ENCODE measurements at places on chromosomes 6 and 20.

GRCh38 chr20:58215116-58215515 lies 13.3 kb downstream of the ANKRD60 start:
- no peak for DNase-seq

- DNase-seq = no peak
Measured at GRCh38 chr6:163808231-163808630, 393.7 kb downstream of the QKI start.

DNA sequence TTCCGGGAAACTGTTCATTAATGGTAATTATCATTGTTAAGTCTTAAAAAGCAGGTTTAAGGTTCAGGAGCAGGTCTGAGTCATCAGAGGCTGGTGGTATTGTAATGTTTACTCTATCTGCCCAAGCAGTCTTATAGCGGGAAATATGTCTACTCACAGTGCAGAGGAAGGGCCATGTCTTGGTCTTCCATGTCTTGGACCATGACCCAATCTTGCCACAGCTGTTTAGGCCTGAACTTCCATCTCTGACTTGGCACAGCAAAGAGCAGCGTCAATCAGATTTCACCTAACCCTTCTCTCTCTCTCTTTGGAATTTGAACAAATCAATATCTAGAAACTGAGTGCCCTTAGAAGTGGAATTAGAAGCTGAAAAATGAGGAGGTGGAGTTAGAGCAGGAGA lies 25.8 kb downstream of the SLC2A12 start:
- DNase-seq = no peak

- DNase-seq = no peak
Measured at GRCh38 chr6:111573892-111574797, 31.5 kb downstream of the TRAF3IP2 start.

DNA sequence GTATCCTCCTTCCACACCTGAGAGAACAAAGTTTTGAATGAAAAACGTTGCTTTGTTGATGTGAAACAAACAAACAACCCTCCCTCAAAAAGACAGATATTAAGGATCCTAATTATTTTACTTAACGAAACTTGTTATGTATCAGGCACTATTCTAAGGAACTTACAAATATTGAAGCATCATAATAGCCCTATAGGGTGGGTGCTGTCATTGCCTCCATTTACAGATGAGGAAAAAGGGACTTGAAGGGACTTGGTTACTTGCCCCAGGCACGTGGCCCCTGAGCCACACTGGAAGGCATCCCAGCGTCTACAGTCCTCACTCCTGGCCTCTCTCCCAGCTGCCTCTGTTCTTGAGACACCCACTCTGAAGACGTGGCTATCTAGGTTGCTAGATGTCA lies 20.2 kb upstream of the OLIG3 start:
- DNase-seq = no peak

DNA sequence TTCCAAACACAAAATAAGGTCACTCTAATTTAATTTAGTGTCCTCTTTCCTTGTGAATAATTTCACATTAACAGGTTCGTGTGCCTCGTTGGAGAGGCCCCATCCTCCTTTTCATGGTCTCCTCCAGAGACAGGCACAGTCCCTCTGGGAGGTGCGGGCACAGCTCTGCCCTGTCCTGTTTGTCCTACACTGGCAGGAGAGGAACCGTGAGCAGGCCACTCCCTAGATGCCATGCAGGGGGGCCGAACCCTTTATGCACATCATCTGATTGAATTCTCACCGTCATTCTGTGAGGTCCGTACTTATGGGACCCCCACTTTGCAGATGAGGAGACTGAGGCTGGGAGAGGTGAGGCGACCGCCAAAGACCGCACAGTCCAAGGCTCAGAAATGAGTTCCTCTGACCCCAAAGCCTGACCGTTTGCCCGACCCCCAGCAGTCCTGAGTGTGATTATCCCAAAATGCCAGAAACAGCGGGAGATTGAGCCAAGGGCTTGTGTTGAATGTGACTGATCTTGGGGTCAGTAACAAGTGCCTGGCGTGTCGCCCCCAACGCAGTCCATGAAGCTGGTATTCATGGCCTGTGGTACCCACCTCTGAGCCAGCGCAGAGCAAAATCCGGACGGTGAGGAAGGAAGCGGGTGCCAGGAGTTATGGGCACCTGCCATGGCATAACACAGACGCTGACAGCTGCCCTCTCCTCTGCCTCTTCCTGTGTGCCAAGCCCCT lies 43.5 kb downstream of the PMEPA1 start:
- DNase-seq = no peak

DNA sequence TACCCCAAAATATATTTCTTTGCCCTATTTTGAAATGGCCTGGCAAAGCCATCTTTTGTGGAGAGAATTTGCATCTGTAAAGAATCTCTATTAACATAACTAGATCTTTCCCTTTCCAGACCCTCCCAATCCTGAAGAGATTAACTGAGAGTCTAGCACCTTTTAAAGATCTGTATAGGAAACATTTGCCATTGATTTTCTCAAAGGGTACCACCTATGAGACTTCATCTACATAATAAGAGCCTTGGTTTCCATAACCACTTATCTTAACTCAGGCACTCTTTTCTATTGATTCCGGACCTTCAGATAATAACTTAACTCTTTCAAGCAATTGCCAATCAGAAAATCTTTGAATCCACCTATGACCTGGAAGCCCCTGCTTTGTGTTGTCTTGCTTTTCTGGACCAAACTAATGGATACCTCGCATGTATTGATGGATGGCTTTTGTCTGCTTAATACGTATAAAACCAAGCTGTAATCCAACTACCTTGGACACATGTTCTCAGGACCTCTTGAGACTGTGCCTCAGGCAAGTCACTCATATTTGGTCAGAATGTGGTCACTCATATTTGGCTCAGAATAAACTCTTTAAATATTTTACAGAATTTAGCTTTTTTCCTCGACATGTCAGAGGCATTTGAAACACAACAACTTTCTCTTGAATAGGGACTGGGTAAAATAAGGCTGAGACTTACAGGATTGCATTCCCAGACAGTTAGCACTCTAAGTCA lies 31.4 kb downstream of the SLC22A2 start:
- DNase-seq = no peak

GRCh38 chr6:22435151-22435550 lies 134.2 kb upstream of the HDGFL1 start:
- no peak for DNase-seq

DNA sequence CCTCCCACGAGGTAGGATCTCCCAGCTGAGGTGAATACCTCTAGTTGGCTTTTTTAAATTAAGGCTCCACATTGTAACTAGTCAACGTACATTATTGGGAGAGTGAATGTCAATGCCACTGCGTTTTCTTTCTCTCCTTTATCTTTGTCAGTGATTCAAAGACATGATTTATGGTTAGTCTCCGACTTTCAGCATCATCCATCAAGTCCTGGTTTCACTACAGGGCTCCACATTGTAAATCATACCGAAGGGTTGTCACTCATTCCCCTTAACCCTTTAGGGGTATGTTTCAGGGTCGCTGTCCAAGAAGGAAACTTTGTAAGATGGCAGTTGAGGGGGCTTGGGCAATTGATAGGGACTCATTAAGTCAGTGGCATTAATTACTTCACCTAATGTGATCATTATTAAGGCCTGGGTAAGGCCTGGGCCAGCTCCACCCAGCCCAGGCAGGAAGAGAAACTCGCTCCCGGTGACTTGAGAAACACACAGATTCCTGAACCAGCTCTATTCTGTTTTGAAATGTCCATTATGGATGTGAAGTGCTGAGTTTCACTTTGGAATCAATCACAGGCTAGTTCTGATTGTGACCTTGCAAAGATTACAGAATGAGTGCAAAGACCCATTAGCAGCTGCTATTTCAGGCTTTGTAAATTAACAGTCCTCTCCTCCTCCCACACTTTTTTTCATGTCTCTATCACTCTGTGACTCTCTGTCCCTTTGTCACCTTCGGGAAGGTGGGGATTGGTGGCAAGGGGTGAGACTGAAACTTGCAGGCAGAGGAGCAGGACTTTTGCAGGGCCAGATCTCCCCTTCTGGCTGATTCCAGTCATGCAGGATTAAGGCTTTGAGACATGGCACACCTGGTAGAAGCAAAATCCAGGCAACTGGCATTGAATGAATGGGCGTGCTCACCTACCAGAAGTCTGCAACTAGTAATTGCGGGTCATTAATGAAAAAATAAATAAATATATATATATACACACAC lies 222.4 kb downstream of the TSHZ2 start:
- DNase-seq = no peak

GRCh38 chr20:48898210-48898609 lies 23.3 kb upstream of the ARFGEF2 start:
- no peak for DNase-seq

DNA sequence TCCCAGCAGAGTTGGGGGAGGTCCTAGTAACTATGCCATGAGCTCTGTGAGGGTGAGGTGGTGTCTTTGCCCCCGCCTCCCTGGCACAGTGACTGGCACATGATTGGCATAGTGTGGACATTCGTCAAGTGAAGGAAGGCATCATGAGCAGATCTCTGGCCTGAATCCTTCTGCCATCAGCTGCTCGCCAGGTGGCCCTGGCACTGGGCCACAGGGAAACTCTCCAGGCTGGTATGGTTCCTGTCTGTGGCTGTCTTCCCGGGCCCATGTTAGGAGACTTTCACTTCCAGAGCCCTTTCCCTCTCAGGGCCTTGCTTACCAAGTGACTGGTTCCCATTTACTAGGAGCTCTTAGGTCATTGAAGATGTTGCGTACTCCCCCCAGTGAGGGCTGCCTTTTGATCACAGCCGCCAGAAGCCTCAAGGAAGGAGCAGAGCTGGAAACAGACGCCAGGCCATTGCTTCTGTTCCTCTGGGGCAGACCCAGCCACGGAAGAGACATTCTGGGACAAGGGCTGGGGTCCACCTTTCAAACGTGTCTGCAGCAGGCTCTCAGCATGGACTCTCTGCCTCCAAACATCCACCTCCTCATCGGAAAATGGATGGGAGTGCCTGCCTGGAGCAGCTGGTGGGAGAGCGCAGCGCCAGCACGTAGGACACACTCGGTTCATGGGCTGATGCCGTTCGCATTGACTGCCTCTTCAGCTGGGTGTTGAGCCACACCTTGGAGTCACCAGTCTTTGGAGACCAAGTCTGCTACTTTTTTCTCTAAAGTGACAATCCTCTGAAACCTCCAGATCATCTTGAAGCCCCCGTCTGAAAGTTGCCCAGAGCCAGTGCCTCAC lies 67.2 kb downstream of the PTPN1 start:
- DNase-seq = peak; percentile 86

- no peak for DNase-seq
Measured at GRCh38 chr6:71250099-71250602, 38.5 kb upstream of the OGFRL1 start.

DNA sequence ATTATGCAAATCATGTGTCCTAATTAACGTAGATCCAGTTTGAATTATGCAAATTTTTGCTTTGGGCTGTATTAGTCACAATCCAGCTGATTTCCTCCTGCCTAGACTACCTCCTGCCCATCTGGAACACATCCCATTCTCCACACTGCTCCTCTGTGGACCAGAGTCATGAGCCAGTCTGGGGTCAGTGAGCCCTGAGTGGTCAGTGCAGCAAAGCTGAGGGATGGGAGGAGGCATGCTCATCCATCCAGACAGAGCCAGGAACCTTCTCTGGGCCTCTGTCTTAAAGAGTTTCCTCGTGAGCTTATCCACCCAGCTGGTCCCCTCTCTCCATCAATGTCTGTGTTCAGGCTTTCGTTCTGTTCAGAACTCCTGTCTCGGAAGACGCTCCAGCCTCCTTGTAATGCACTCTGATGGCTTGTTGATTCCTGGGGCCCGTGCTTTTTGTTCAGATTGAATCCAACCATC lies 747.8 kb downstream of the PTPRT start:
- no peak for DNase-seq

GRCh38 chr6:4914420-4915159 lies 89.2 kb downstream of the RPP40 start:
- no peak for DNase-seq

DNA sequence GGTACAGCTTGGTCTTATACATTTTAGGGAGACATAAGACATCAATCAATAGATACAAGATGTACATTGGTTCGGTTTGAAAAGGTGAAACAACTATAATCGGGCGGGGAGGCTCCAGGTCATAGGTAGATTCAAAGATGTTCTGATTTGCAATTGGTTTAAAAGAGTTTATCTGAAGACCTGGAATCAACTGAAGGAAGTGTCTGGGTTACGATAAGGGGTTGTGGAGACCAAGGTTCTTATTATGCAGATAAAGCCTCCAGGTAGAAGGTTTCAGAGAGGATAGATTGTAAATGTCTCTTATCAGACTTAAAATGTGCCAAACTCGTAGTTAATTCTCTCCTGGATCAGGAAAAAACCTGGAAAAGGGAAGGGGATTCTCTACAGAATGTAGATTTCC lies 5.9 kb upstream of the SERPINB6 start:
- no peak for DNase-seq

DNA sequence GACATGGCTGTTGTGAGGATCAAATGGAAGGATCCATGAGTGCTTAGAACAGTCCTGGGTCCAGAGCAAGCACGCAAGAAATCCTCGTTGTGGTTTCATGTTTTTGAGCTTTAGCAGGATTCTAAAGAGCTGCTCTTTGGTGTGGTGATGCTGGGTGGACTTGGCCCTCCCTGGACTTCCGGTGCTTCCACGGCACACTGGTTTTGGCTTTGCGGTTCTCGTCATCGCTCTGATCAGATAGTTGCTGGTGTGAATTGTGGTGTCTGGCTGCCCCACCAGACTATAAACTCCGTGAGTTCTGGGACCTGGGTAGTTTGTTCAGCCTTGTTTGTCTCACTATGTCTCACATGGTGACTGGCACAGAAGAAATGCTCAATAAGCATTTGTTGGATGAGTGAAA lies 3.3 kb downstream of the HNF4A start:
- DNase-seq = no peak

GRCh38 chr6:67736161-67736560 lies 898.9 kb upstream of the ADGRB3 start:
- DNase-seq = no peak

DNA sequence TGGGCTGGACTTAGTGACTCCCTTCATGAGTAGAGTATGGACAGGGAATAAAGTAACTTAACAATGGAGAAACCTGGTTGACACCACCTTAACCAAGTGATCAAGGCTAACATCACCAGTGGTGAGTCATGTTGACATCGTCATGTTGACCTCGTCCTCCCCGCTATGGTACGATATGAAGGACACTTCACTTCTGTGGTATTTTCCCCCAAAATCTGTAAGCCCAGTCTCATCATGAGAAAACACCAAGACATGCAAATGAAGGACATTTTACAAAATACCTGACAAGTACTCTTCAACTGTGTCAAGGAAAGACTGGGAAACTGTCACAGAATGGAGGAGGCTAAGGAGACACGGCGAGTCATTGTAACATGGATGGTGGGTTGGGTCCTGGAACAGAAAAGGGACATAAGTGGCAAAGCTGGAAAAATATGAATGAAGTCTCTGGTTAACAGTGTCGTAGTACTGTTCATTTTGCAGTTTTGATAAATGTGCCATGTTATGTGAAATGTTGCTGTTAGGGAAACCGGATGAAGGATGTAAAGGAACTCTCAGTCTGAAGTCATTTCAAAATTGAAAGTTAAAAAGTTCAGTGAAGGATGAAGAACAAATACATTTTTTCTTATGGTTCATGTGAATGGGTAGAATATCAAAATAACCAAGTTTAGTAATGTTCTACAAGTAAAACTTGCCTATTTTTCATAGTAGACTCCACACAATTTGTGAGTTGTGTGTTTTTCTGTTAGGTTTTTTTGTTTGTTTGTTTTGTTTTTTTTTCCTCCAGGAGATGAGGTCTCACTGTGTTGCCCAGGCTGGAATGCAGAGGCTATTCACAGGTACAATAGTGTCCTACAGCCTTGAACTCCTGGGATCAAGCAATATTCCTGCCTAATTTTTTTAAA lies 247.5 kb downstream of the TMEM242 start:
- DNase-seq = no peak

- no peak for DNase-seq
Measured at GRCh38 chr6:168400037-168400436, 40.9 kb upstream of the SMOC2 start.

GRCh38 chr6:16278048-16278724 lies 39.8 kb downstream of the GMPR start:
- no peak for DNase-seq

- DNase-seq = no peak
Measured at GRCh38 chr6:57342148-57342669, 24.8 kb downstream of the PRIM2 start.

Measured in body of pancreas (tissue), 4 donors.